ENCODE measurements at places on chromosomes 16 and 17.

DNA sequence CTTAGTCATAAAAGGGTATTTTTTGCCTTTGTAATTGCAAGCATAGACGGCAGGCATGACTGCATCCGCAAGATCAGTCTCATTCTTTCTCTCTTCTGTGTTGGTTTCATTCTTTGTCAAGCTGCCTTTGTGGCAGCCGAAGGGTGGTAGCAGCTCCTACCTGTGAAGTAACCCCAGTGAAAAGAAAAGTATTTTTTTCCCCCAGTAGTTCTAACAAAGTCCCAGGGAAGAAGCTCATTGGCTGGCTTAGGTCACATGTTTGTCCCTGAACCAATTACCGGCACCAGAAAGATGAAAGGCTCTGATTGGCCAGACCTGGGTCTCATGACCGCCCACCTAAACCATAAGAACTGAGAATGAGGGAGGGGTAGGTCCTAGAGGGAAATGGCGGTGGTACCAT is 110.7 kb downstream of the RAP1GAP2 start:
- no peak overlapping the region for H3K27ac ChIP-seq
- H3K4me3 ChIP-seq, result no peak overlapping the region
- DNase-seq, result no peak

DNA sequence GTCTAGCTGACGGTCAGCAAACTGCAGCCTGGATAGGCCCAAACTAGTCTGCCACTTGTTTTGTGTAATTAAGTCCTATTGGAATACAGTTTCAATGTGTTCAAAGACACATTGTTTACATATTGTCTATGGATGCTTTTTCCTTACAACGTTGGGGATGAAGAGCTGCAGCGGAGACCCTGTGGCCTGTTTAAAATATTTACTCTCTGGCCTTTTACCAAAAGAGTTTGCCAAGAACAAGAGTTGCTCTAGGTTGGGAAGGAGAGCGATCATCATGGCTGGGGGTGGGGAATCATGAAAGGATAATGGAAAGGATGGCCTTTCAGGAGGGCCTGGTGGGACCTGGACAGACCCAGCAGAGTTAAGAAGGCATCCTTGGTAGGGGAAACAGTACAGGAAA is 274.9 kb upstream of the ZFHX3 start:
- H3K36me3 ChIP-seq, result no peaks in the 10 kb centered on the region
- H3K4me3 ChIP-seq, result no peak overlapping the region
- DNase-seq, result no peak
- H3K27ac ChIP-seq, result no peak overlapping the region
- H3K27me3 ChIP-seq, result no peaks in the 10 kb centered on the region
- H3K4me1 ChIP-seq, result no peaks in the 10 kb centered on the region

GRCh38 chr16:57999366-57999970 is 1.0 kb downstream of the ZNF319 start:
- peaks cover 19% of the 10 kb centered on the region for H3K36me3 ChIP-seq
- peak; percentile 53 for DNase-seq
- H3K4me1 ChIP-seq, result peaks cover 62% of the 10 kb centered on the region
- peak overlapping the region; percentile 75 for H3K27ac ChIP-seq

- no peak for DNase-seq
- H3K27me3 ChIP-seq, result no peaks in the 10 kb centered on the region
- H3K4me3 ChIP-seq, result no peak overlapping the region
- H3K4me1 ChIP-seq, result no peaks in the 10 kb centered on the region
These were observed 9.9 kb upstream of the CMTM4 start for GRCh38 chr16:66706506-66706880.

GRCh38 chr16:72182976-72183375 is 11.0 kb upstream of the PMFBP1 start:
- no peak for DNase-seq
- H3K27me3 ChIP-seq, result no peaks in the 10 kb centered on the region
- no peaks in the 10 kb centered on the region for H3K36me3 ChIP-seq
- no peak overlapping the region for H3K27ac ChIP-seq
- no peak overlapping the region for H3K4me3 ChIP-seq

DNA sequence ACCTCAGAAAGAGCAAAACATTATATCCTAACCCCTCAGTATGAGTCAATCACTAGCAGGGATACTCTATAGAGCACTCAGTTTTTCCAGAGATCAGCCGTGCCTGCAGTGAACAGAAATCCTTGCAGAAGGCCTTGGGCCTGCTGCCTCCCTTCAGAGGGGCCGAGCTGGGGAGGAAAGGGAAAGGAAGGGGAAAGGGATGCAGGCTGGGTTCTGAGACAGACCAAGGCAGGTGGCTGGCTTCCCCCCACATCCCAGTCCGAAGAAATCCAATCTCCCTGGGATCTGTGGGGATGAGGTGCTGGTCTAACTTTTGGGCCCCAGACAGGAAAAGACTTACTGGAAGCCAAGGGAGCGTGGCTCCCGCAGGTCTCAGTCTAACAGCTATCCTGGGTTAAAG is 25.3 kb downstream of the SRL start:
- H3K4me1 ChIP-seq, result no peaks in the 10 kb centered on the region
- no peak overlapping the region for H3K4me3 ChIP-seq

DNA sequence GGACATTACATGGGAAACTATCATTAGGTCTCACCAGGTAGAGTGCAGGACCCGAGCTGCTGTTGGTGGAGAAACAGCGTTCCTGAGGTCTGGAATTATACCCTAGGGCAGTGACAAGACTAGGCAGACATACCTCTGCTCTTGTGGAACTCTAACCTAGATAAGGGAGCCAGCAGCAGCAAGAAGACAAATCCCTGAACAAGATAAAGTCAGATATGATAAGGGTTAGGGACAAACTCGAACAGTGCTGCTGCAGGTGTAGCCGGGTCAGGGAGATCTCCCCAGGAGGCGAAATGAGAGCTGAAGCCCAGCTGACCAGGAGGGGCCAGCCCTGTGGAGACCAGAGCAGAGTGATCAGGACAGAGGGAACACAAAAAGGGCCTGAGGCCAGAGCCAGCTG is 34.7 kb downstream of the ARSG start:
- no peak overlapping the region for H3K27ac ChIP-seq
- H3K4me3 ChIP-seq, result no peak overlapping the region
- H3K36me3 ChIP-seq, result no peaks in the 10 kb centered on the region
- no peaks in the 10 kb centered on the region for H3K27me3 ChIP-seq

DNA sequence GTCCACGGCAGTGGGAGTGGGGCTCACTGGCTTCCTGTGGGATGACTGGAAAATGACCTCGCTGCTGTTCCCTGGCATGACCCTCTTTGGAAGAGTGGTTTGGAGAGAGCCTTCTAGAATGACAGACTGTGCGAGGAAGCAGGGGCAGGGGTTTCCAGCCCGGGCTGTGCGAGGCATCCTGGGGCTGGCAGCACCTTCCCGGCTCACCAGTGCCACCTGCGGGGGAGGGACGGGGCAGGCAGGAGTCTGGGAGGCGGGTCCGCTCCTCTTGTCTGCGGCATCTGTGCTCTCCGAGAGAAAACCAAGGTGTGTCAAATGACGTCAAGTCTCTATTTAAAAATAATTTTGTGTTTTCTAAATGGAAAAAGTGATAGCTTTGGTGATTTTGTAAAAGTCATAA is 7.8 kb upstream of the RNF213 start:
- no peak overlapping the region for H3K27ac ChIP-seq
- H3K36me3 ChIP-seq, result no peaks in the 10 kb centered on the region
- peaks cover 29% of the 10 kb centered on the region for H3K4me1 ChIP-seq

DNA sequence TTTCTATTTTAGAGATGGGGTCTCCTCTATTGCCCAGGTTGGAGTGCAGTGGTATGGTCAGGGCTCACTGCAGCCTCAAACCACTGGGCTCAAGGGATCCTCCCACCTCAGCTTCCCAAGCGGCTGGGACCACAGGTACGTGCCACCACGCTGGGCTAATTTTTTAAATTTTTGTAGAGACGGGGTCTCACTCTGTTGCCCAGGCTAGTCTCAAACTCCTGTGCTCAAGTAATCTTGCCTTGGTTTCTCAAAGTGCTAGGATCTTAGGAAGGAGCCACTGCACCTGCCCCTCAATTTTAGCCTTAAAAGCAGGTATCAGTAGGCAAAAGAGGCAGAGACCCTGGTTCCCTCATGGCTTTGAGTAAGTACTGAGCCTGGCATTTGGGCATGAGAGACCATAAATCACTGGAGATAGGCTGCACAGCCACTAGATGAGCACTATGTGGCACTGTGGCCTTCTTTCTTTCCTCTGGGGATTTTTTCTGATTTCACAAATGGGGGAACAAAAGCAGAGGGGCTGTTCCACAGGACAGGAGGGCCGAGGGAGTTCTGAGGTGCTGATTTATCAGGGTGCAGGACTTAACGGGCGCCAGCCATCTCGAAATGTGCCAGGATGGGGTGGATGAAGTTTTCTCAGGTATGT is 82.2 kb downstream of the PLXDC1 start:
- H3K27ac ChIP-seq, result no peak overlapping the region
- H3K27me3 ChIP-seq, result no peaks in the 10 kb centered on the region
- no peaks in the 10 kb centered on the region for H3K4me1 ChIP-seq
- no peak overlapping the region for H3K4me3 ChIP-seq
- DNase-seq, result peak; percentile 52
- no peaks in the 10 kb centered on the region for H3K36me3 ChIP-seq

DNA sequence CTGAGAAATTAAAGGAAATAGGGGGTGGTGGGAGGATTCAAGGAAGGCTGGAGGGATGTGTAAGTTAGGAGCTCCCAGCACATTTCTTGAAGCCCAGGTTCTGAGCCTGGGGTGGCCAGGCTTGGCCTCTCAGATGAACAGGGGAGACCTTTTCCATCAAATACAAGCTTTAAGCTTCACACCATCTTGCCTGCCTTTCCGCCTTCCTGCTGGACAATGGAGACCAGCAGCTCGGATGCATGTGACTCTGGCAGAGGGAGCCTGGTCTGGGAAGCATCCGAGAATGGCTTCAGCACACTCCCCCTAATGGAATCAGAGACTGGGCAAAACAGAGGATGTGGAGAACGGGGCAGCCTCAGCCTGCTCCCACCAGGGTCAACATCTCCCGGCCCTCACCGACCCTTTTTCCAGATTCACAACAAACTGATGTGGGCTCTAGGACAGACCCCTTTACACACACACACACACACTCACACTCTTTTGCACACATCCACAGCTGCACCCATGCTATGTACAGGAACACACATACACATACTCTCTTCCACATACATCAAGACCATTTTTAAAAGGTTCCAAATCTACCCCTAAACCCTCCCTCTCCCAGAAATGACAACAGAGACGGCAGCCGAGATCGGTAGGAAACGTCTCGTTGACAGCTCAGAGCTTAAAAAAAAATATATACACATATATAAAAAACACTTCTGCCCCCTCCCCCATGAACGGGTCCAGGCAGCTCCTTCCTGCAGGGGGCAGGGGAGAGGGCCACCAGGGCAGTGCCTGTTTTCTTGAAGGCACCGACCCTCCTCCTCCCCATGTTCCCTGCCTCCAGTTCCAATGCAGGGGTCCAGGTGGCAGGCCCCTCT is 6.5 kb upstream of the ATXN7L3 start:
- H3K27me3 ChIP-seq, result no peaks in the 10 kb centered on the region
- H3K4me3 ChIP-seq, result no peak overlapping the region
- peaks cover 39% of the 10 kb centered on the region for H3K4me1 ChIP-seq
- no peak overlapping the region for H3K27ac ChIP-seq
- H3K36me3 ChIP-seq, result peaks cover 31% of the 10 kb centered on the region

DNA sequence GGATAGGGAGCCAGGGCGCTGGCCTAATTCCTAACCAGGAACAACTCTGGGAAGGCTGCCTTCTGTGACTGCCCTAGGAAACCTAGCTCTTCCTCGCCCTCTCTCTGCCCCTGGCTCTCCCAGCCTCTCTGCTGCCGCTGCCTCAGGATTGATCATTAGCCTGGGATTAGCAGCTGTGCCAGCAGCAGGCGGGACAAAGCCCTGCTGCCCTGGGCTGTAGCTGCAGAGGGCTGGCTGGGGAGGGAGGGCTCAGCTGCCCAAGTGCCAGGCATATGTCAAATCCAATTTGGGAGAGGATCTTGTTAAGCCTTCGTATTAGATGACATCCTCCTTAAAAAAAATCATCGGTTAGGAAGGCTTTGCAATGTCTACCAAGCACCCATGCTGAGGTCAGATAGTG is 144.8 kb upstream of the CCL2 start:
- H3K4me1 ChIP-seq, result no peaks in the 10 kb centered on the region
- no peak overlapping the region for H3K27ac ChIP-seq
- no peaks in the 10 kb centered on the region for H3K27me3 ChIP-seq
- DNase-seq, result no peak
- H3K4me3 ChIP-seq, result no peak overlapping the region

- H3K27ac ChIP-seq, result no peak overlapping the region
- H3K27me3 ChIP-seq, result no peaks in the 10 kb centered on the region
- H3K4me3 ChIP-seq, result no peak overlapping the region
- DNase-seq, result no peak
- H3K36me3 ChIP-seq, result no peaks in the 10 kb centered on the region
These were observed 41.6 kb downstream of the HSBP1 start for GRCh38 chr16:83849421-83849820.

GRCh38 chr16:75238853-75239541 is 12.4 kb downstream of the BCAR1 start:
- DNase-seq, result no peak
- H3K4me1 ChIP-seq, result peaks cover 2% of the 10 kb centered on the region
- no peak overlapping the region for H3K4me3 ChIP-seq

DNA sequence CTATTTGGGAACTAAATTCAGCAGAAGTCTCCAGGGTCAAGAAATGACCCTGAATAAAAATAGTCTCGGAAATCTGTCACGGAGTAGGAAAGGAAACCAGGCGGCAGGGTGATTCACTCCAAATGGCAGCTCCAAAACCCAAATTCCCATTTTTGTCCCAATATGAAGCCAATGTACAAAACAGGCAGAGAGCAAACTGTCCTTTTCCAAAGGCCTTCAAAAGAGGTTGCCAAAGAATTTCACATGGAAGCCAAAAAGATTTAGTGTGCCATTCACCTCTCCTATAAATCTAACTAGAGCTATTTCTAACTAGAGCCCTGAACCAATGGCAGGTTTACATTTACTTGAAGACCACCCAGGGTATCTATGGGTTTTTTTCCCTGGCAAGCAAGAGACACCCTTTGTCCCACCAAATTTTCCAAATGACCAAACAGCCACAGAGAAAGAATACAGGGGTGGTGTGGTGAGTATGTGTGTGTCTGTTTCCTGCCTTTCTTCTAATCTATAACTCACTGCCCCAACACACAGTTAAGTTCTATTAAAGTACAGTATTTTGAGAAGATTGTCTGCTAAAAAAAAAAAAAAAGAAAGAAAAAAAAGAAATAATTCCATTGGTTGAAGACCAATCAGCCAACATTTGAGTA is 6.8 kb downstream of the MYO1D start:
- DNase-seq, result no peak
- H3K27me3 ChIP-seq, result no peaks in the 10 kb centered on the region
- no peak overlapping the region for H3K27ac ChIP-seq
- H3K36me3 ChIP-seq, result no peaks in the 10 kb centered on the region

DNA sequence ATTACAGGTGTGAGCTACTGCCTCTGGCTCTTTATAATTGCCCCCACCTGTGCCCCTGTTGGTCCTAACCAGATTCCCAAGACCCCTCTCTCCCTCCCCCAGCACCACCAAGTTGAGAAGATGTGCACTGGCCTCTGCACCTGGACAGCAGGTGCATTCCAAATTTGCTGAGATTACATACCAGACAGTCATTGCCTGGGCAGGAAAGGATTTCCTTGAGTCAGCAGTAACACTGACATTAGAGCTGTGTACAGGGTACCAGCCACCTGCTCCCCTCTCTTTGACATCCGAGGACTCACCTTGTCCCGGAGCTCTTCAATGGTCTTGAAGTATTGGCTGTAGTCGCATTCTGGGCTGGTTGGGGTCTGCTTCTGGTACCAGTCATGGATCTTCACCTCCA is 659 bp downstream of the KRT15 start:
- no peaks in the 10 kb centered on the region for H3K4me1 ChIP-seq
- H3K27ac ChIP-seq, result no peak overlapping the region
- H3K4me3 ChIP-seq, result no peak overlapping the region
- no peaks in the 10 kb centered on the region for H3K36me3 ChIP-seq
